Head of caudate nucleus (tissue), 42 donors: ENCODE measurements at places on chromosomes 1 and 21.

DNA sequence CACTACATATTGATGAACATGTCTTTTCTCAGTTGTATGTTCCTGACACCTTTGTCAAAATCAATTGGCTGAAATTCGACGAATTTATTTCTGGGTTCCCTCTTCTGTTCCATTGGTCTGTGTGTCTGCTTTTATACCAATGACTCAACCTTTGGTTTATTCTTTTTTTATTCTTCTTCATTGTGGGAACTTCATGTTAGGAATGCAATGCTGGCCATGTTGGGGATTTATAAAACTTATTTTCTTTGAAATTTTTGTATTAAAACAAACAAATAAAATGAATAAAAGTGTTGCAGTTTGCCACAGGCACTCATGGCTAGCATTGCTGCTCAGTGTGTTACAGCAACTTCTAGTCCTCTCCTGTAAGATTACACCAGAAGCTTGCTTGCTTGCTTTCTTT lies 287.8 kb downstream of the DUSP10 start:
- no peak for DNase-seq

- no peak for DNase-seq
Measured at GRCh38 chr1:161962091-161962887, 61.4 kb downstream of the OLFML2B start.

GRCh38 chr21:37338671-37339551 lies 27.7 kb upstream of the DYRK1A start:
- DNase-seq, result no peak

- no peak for DNase-seq
Measured at GRCh38 chr1:196098000-196098399, 510.2 kb downstream of the KCNT2 start.

GRCh38 chr1:24954631-24955030 lies 24.6 kb upstream of the RUNX3 start:
- no peak for DNase-seq

- no peak for DNase-seq
Measured at GRCh38 chr1:82299056-82299455, 498.3 kb downstream of the ADGRL2 start.

DNA sequence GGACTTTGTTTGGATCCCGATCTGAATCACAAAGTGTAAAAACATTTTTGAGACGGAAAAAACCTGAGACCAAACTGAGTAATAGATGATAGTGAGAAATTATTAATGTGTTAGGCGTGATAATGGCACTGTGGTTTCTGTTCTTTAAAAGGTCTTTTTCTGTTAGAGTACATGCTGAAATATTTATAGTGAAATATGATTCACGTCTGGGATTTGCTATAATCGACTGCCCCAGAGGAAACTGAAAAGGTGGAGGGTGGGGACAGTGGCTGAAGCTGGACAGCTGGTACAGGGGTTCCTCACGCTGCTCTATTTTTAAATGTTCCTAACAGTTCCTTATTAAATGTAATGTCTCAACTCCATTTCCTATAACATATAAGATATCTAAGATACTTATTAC lies 11.2 kb downstream of the URB1 start:
- no peak for DNase-seq
